Hepatic stellate cell (primary cell): ENCODE measurements at places on chromosomes 6 and 20.

GRCh38 chr20:1371202-1371782 lies 21.6 kb downstream of the FKBP1A start:
- no peak for DNase-seq

DNA sequence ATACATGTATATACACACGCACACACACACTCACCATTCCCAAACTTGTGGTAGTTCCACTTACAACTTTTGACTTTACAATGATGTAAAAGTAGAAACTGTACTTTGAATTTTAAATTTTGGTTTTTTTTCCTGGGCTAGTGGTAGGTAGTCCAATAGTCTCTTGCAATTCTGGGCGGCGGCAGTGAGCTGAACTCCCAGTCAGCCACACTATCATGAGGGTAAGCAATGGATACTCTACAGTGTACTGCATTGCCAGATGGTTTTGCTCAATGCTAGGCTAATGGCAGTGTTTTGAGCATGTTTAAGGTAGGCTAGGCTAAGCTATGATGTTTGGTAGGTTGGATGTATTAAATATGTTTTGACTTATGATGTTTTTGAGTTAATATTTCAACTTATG lies 136.2 kb upstream of the GPR6 start:
- no peak for DNase-seq

GRCh38 chr6:19557191-19557590 lies 280.0 kb upstream of the ID4 start:
- DNase-seq: no peak

GRCh38 chr20:4810426-4811019 lies 88.8 kb downstream of the PRND start:
- DNase-seq: no peak

- DNase-seq: no peak
Observed at GRCh38 chr6:83770910-83771309, 62.0 kb upstream of the SNAP91 start.

- DNase-seq: no peak
Observed at GRCh38 chr6:44851176-44851575, 463.7 kb downstream of the CDC5L start.

- no peak for DNase-seq
Observed at GRCh38 chr6:22399693-22400092, 102.9 kb upstream of the PRL start.

DNA sequence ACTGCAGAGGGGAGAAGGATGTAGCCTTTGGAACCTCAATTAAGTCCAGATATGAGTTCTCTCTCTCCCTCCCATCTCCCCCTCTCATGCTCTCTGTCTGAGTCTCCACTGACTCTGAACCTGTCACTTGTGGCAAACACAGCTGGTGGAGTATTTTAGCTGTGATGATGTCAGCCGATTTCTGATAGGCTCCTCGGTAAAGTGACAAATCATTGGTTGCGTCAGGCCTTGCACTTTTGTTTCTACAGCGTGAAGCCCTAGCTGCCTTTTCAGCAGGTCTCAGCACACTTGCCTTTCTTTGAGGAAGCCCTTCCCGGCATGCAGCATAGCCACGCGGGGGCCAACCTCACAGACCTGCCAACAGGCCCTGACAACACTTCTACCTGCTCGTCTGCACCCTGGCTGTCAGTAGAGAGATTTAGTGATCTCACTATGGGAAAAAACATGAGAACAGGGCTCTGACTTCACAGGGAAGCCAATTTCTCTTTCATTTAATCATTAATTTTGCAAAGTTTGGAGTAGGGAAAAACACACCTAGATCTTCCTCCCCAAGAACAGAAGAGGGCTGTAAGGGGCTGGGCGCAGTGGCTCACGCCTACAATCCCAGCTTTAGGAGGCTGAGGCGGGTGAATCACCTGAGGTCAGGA lies 84.4 kb downstream of the GMPR start:
- peak; percentile 58 for DNase-seq

DNA sequence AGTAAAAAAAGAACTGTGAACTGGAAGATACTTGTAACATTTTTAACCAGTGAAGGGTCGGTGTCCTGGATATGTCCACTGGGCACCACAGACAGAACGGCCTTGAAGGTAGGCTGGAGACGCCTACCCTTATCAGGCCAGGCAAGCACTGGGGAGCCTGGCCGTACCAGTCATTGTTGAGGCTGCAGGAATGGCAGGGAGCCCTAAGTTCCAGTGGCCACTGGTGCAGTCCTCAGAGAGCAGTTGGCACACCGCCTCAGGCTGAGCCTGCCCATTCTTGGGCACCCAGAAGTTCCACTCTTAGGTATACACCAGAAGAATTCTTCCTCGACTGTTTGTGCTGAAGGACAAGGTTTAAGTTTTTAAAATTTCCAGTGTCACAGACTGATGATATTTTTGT lies 20.5 kb downstream of the DNAJC5 start:
- no peak for DNase-seq

DNA sequence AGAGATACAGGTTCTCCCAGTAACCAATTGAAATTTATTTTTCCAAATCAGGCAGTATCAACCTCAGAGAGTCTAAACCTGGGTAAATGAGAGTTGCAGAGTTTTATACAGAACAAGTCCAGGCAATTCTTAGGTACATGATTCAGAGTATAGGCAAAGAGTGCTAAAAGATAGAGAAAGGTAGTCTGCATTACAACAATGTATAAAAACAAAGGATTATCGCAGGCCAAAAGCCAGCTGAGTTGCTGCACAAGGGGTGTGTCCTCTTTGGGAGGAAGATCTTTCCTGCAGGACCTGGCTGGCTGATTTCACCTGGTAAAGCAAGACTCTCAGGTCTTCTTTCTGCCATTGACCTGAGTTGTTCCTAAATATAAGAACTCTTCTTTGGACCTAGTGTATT lies 48.9 kb upstream of the ECHDC1 start:
- no peak for DNase-seq

DNA sequence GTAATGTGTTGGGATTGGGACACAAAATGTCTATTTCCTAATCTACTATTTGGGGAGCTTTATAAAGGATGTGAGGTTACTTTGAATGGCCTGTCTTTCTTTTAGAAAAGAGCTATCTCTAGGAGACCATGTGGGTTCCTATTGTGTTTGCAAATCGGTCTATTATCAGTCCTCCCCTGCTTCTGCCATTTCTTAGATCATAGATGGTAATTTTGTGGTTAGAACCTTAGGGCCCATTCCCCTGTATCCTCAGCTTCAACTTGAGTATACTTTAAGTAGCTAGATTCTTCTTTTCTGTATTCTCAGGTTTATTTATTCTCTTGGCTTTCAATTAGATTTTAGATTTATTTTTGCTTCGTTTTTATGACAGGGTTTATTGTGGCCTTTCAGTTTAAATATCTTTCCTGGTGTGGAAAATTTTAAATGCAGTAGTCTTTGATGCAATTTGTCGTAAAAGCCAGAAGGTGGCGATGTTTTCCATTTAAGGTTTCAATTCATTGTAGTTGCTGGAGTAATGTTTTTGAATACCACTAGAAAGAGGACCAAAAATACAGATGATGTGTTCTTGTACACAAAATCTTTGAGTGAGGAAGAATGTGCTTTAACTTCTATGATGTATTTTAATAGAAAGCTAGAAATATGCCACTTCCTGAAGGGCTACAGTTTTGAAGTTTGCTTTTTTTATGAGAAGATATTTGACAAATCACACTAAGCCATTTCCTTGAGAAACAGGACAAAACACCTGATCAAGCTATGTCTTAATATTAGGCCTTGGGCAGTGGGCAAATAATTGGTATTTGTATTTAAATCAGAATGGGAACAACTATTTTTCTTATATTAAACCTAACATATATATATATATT lies 20.3 kb downstream of the TBPL1 start:
- no peak for DNase-seq

DNA sequence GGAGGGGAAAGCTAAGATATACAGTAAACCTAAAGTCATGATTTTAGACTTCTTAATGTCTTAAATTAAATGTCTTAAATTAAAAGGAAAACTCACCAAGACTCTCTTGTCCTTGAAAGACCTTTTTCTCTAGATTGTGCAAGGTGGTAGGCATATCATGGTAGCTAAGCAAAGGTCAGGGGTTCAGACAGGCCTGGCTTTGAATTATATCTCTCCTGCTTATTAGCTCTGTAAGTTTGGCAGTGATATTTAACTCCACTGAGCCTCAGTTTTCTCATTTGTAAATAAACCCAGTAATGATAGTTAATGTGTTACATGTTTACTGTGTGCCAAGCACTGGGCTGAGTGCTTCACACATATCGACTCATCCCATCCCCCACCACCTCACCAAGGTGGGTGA lies 203.3 kb downstream of the SLC24A3 start:
- no peak for DNase-seq

DNA sequence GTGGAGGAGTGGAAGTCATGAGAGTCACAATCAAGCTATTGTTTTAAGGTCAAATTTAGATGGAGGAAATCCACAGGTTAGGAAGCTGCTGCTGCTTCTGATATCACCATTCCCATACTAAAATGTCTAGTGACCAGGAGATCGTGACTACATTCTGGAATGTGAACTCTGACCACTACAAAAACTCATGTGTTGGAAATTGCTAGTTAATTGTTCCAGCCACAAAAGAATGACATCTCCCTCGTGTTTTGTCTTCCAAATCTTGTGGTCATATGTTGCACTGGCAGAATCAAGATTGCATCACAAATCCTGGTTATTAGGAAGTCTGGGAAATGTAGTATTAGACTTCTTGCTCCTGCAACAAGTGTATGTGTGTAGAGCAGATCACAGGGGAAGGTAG lies 441.9 kb downstream of the CD109 start:
- peak; percentile 4 for DNase-seq

- no peak for DNase-seq
Observed at GRCh38 chr20:53023732-53024520, 51.8 kb downstream of the TSHZ2 start.

DNA sequence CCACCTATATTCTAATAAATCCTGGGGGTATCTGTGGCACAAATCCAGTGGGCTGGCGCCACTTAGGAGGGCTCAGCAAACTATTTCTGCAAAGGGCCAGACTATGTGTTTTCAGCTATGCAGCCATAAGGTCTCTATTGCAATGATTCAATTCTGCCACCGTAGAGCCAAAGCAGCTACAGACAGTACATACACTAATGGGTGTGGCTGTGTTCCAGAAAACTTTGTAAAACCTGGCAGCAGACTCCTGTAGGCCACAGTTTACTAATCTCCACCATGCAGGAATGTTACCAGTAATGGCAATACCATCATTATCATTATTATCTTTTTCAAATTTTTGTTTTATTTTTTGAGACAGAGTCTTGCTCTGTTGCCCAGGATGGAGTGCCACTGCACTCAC lies 65.7 kb downstream of the SULF2 start:
- DNase-seq: no peak

DNA sequence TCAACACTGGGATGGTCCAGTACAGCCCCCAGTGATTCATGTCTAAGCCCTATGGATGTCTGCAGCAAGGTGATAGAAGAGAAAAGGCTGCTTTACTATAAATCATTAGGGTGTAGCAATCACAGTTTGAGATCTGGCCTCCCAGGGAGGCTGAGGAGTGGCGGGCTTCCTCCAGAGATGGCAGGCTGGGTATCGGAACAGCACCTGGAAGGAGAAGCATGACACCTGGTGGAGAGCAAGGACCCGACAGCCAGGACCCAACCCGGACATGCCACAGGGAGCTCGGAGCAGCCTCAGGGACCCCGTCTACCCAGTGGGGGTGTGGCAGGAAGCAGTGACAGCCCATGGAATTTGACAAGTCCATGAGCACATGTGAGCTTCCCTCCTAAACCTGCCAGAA lies 114.8 kb upstream of the CD93 start:
- no peak for DNase-seq

DNA sequence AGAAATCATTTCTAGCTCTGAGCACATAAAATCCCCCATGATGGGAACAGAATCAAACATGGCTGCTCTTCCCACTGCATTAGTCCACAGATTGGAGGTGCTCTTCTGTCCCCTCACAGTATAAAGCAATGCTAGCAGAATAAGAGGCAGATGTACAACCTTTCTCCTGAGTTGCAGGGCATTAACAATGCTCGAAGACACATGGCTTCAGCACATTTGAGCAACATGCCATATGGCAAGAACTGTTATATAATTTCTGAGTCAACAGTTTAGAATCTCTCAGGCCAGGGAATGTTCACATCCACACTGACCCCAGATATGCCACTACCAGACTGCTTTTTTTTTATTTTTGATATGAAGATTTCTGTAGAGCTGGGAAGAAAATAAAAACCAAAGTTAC lies 119.6 kb downstream of the KIF13A start:
- DNase-seq: peak; percentile 46

- no peak for DNase-seq
Observed at GRCh38 chr6:52731719-52732118, 31.6 kb downstream of the GSTA2 start.

DNA sequence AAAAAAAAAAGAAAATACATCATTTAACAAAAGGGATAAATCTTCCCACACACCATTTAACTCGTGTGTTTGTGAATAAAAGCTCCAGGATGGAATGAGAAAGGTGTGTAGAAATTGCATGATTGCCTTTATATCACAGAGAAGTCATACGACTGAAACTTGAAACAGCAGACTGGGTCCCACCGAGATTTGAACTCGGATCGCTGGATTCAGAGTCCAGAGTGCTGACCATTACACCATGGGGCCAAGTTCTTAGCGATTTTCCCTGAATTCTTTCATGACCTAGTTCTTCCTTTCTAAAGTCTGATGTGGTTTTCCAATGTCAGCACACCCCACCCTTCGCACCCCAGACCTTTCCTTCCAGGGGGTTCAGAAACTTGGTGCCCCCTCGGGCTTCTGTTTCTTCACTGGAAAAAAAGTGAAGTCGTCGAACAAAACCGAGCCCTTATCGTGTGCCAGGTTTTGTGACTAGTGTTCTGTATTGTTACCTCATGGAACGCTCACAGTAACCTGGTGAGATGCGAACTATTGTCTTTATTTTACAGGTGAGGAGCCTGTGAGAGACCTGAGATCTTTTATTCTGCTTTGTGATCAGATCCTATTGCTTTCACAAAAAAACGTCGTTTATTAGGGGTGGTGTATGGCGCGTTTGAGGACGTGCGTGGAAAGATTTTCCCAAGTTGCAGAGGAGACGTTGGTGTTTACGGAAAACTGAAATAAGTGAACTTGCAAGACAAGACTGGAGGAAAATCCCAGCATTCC lies 120.8 kb downstream of the OR2B2 start:
- DNase-seq: peak; percentile 54

GRCh38 chr6:114210467-114210866 lies 132.4 kb downstream of the HS3ST5 start:
- DNase-seq: no peak

DNA sequence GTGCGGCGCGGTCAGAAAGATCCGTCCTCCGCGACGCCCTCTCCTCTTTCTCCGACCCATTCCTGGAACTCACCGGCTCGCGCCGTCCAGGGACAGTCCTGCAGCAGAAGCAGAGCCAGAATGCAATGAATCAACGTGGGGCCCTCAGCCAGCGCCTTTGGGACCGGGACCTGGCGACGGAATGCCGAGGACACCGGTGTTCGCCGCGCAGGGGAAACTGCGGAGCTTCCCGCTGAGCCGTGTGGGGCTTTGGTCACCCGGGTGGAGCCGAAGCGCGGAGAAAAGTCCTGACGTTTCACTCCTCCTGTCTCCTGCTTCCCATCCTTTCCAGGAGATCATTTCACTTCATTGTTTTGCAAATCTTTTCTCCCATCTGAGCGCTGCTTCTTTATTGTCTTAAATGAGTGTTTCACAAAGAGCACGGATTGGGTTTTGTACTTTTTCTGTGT lies 26.5 kb downstream of the ULBP1 start:
- no peak for DNase-seq

GRCh38 chr6:13358511-13358910 lies 30.2 kb upstream of the TBC1D7 start:
- DNase-seq: no peak
